ENCODE measurements at places on chromosomes 3 and 15.

DNA sequence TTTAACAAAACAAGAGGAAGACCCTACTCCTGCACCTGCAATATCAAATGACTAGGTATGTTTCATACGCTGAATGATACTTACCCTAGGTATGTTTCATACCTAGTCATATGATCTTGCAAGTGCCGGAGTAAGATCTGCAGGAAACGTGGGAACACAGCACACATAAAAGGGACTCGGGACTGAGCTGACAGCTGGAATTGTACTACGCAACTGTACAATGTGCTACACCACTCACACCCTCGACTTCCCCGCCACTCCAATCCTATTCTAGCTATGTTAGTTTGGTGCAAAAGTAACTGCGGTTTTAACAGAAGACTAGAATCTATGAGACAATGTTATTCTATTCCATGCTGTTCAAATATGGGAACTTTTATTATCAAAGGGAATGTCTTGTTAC, 22.0 kb downstream of the CRBN start:
- DNase-seq = no peak

- DNase-seq = no peak
These were observed 2.5 kb downstream of the ALDH1A2 start for GRCh38 chr15:58062983-58063382.

DNA sequence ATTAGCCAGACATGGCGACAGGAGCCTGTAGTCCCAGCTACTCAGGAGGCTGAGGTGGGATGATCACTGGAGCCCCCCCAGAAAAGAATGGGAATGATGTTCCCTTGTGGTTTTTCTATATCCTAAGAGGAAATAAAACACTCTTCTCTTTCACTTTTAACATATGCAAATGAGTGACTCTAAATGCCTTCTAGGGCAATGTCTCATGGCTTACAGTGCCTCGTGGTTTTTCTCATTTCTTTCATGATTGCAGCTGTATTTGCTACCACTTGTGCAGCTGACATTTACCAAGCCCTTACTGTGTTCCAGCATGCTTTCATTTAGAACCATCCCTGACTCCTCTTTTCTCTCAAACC, 26.4 kb downstream of the STOML1 start:
- no peak for DNase-seq

DNA sequence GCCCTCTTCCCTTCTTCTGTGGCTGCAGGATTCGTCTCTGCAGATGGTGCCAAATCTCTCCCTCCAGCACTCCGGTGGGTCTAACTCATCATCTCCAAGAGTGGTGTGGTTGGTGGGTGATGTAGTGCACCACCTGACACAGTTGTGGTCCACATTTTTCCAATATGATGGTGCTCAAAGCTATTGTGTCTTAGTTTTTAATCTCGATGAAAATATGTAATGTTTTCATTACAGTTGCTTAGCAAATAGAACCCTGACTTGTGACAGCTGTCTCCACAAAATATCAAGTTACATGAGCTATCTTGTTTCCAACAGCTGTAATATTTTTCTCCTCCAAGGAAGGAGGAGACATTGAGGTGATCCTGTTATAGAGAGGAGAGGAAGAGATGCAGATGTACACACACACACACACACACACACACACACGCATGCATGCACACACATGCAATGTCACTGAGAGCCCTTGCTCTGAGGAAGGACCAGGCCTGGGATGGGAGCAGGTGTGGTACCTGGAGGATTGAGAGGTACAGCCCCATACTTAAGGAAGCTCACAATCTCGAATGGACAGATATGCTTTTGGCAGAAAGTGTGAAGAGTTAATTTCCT, 15.7 kb upstream of the ESYT3 start:
- DNase-seq = no peak

DNA sequence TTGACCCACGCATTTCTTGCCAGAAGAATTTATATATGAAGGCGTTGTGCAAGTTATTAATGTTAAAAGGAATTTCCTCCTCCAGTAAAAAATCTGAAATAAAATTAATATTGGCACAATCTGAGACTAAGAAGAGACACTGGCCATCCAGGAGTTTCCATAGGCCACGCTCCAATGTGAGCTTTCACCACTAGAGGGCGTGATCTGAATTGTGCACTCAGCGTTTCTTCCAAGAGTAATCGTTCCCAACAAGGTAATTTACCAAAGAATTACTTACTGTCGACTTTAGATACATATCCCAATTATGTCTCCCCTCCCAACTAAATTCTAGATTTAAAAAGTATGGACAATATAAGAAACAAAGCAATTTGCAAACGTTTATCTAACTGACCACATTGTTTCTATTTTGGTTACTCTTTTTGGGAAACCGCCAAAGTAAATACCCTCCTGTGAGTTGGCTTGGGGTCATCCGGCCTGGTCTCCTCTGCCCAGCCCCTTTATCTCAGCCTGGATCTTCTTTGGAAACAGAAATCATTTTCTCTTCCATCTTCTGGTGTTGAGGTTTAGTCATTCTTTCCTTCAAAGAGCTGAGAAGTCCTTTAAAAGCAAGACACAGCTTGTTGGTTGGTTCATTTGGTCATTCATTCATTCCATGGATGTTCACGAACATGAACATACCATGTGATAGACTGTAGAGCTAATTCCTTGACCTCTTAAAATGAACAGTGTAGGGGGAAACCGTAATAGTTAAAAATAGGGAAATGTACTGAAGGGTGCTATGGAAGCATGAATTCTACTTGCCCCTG, 26.2 kb downstream of the POLR2M start:
- DNase-seq = no peak

- no peak for DNase-seq
These were observed 95.2 kb downstream of the RYK start for GRCh38 chr3:134155446-134155845.

- no peak for DNase-seq
These were observed 13.4 kb downstream of the FHIT start for GRCh38 chr3:61237858-61238257.

DNA sequence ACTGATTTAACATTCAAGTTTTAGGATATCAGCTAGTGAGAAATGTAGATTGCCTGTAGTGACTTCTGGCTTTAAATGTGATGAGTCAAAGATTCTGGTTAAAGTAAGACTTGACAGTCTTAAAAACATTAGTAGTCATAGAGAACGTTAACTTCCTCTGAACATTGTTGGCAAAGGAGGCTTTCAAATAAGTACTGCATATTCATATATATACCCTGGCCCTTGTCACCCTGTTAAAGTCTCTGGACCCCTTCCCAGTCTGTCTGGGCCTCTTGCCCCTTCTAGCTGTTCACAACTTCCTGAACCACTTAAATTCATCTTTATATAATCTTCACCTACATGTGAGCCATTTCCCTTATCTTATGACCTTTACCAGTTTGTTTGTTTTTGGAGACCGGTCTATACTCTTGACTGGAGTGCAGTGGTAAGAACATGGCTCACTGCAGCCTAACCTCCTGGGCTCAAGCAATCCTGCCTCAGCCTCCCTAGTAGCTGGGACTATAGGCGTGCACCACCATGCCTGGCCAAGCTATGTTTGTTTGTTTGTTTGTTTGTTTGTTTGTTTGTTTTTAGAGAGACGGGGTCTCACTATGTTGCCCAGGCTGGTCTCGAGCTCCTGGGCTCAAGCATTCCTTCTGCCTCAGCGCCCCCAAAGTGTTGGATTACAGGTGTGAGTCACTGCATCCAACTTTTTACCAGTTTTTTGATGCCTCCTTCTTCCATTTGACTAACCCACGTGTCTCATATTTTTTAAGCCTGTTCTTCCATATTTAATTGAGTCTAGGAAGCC, 64.4 kb upstream of the CRTC3 start:
- DNase-seq = no peak

DNA sequence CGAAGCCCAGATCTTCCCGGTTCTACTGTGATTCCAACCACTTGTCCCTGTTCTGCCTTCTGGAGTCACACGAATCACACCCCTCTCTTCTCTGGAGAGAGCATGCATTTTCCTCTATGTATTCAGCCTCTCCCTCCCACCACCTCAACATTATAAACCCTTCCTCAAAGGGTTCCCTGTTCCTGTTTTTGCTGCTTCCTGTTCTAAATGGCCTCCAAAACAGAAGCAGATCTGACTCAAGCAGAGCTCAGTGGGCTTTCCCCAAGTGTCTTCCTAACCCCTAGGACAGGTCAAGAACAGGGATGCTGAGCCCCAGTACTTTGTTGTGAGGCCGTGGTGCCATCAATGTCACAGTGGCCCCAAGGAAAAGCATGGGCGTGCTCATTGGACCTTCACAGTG, 75.7 kb upstream of the ARNT2 start:
- no peak for DNase-seq

DNA sequence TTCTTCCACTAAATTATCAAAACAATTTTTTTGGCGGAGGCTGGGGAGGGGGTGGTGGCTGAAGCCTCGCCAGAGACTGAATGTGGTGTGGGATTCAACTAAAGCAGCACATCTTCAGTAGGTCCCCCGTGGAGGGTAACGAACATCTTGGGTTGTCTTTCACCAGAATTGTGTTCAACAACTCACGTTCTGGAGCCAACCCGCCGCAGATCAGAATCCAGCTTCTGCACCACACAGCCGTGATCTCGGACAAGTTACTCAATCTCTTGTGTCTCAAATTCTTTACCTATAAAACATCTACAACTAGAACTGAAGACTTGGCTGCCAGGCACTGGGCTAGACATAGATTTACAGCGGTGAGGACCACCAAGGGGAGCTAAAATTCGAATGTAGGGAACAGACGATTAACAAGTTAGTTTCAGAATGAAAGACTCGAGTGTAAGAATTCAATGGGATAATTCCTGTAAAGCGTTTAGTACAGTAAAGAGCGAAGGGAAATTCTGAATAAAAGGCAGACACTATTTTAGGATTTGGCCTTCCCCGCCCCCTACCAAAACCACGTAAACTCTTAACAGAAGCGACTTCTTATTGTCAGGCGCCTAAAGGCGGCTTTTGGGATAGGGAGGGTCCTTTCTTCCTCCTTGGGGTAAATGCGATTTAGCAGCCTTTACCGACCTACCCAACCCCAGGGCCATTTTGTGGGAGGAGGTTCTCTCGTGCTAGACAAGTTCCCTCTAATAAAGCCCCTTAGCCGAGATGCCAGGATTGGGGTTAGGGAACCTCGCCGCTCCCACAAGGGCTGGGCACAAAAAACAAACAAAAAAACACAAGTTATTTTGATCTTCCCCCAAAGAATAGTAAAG, 697 bp upstream of the RAB5A start:
- no peak for DNase-seq

- DNase-seq = no peak
These were observed 486.1 kb downstream of the DIPK2A start for GRCh38 chr3:144457758-144458157.

DNA sequence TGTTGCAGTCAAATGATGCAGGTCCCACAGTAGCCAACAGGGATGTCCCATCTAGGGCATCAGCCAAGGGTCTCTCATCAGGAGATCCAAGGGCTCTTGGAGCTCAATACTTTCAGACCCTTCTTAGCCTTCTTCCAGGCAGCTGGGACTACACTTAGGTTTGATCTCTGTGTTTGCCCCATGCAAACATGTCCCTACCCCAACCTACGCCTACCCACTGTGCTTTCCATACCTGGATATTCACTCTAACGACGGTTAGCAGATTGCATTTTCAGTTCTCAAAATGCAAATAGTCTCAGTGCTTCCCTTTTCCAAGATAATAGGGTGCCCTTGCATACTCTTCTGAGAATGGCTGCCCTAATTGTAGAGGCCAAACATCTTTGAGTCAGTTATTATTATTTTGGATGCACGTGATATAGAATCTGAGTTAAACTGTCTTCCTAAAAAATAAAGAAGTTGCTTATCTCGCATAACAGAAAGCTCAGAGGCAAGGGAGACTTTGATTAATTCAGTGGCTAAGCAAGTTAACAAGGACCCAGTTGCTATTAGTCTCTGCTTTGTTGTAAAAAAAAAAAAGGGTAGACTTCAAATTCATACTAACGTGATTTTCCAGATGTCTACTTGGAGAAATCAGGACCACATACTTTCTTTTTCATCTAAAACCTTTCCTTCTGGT, 1.0 kb upstream of the CEP70 start:
- no peak for DNase-seq

- no peak for DNase-seq
These were observed 15.0 kb downstream of the SNAP23 start for GRCh38 chr15:42510258-42511006.

DNA sequence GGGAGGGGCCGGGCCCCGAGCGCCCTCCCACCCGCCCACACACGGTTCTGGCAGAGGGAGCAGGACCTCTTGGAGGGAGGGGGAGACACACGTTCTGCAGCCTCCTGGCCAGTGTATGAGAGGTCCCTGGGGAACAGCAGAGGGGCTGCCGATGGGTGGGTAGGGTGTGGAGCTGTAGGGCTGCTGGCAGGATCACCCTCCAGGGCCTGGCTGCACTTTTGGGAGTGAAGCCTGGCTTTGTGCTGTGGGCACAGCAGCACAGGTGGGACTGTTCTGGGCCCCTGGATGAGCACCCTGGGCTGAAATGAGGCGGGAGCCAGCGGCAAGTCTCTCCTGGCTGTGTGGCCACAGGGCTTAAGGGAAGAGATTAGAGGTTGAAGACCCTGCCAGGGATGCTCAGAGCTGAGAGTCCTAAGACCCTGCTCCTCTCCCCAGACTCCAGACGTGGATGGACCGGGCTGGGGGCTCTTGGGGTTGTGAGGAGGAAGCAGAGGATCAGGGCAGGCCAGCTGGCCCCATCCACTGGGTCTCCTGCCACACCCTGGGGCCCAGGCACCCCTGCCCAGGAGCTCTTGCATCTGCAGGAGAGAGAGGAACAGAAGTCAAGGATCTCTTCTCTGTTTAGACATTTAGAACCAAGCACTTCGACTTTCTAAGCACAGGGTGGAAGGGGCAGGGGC, 45.2 kb downstream of the RGMA start:
- no peak for DNase-seq

- DNase-seq = no peak
These were observed 32.4 kb upstream of the LDHAL6B start for GRCh38 chr15:59174151-59174834.

- no peak for DNase-seq
These were observed 39.7 kb downstream of the BCHE start for GRCh38 chr3:165797551-165797950.

GRCh38 chr15:60214201-60214600, 183.6 kb downstream of the ANXA2 start:
- DNase-seq = no peak

DNA sequence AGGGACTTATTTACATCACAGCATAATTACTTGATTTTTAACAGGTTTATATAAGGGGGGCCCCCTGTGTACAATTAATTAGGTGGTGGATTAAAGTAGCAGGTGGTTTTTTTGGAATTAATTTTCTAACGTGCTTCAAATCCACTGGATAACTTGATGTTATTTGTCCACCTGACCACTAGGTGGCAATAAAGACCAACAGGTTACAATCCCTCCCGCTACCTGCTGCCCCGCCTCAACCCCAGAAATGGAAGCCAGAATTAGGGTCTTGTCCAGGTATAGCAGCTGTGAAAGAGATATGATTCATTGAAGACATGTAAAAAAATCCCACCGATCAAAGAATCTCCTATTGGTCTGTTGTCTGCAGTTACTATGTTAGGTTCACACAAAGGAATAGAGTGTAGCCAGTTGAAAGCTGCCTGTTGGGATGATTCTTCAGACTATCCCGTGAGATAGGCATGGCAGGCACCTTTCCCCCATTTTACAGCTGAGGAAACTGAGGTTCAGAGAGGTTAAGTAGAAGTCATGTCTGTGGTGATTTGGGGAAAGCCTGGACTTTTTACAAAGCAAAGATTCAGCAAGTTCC, 44.0 kb downstream of the MFSD1 start:
- no peak for DNase-seq

GRCh38 chr15:98121536-98121935, 161.0 kb downstream of the ARRDC4 start:
- no peak for DNase-seq

All from mesothelial cell of epicardium (in vitro differentiated cells).